ENCODE measurements at places on chromosomes 11 and 22.
A peak's percentile ranks its signal among the peaks of the same experiment; 100 is the strongest.

GRCh38 chr11:97722065-97722464 is 1298.7 kb upstream of the CNTN5 start:
- H3K4me3 ChIP-seq, result no peak overlapping the region
- no peaks in the 10 kb centered on the region for H3K27me3 ChIP-seq
- H3K27ac ChIP-seq, result no peak overlapping the region
- peaks cover 4% of the 10 kb centered on the region for H3K36me3 ChIP-seq
- no peaks in the 10 kb centered on the region for H3K4me1 ChIP-seq

DNA sequence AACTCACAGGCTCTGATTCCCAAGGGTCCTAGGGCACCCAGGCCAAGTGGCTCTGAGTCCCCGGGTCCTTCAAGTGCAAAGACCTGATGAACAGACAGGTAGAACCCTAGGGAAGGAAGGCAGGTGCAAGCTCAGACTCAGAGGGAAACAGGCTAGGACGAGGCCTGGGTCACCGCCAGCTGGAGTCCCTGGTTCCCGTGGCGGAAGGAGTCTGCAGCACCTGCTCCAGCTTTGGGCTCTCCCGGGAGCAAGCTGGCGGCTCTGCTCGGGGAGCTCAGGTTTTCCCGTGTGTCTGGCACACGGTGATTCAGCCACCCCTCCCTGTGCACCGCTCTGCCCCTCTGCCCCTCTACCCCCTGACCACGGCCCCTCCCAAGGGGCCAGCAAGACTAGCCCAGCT is 59.8 kb downstream of the WNT7B start:
- no peak overlapping the region for H3K27ac ChIP-seq
- H3K27me3 ChIP-seq, result peaks cover 25% of the 10 kb centered on the region
- H3K36me3 ChIP-seq, result no peaks in the 10 kb centered on the region
- no peak overlapping the region for H3K4me3 ChIP-seq
- no peaks in the 10 kb centered on the region for H3K4me1 ChIP-seq

DNA sequence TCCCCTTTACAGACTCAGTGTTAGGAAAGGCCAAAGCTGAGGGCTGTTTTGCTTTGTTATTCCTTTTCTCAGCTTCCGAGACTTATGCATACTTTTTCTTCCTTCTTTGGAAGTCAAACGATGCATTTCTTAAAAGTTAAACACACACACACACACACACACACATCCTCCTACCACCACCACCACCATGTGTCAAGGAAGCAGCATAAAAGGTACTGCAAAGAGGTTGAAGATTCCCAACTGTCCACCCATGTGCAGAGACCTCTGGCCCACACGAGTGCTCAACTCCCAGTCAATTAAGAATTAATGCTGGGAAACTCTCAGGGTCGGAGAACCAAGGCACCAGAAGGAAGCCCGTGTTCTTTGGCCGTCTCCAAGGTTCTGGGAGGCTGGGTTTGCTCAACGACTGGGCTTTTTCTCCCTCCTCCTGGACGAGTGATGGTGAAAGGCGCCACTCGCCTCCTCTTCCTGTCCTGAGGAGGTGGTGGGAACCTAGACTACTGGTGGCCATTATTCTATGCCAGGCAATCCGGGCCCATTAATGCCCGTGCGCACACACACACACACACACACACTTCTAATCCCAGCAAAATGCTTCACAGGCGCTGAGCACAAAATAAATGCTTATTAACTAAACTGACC is 15.1 kb downstream of the MN1 start:
- no peak overlapping the region for H3K27ac ChIP-seq
- H3K36me3 ChIP-seq, result no peaks in the 10 kb centered on the region
- H3K4me3 ChIP-seq, result no peak overlapping the region
- peaks cover 54% of the 10 kb centered on the region for H3K27me3 ChIP-seq
- DNase-seq, result no peak
- H3K4me1 ChIP-seq, result no peaks in the 10 kb centered on the region

DNA sequence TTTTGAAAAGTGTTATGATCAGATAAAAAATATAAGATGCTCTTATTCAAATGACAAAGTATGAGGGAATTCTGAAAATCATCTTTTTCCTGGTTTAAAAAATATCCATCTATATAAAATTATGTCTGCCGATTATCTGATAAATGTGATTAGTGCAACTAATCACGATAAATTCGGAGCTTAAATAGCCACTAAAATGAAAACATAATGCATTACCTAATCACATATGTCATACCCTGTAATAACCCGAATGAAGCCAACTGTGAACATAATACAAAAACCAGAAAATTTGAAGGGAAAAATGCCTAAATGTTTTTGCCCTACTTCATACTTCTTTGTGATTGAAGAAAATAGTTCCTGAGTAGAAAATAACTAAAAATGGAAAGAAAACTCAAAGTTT is 808.4 kb upstream of the LUZP2 start:
- no peak overlapping the region for H3K4me3 ChIP-seq
- no peaks in the 10 kb centered on the region for H3K27me3 ChIP-seq
- DNase-seq, result no peak
- no peaks in the 10 kb centered on the region for H3K4me1 ChIP-seq
- no peaks in the 10 kb centered on the region for H3K36me3 ChIP-seq

- H3K36me3 ChIP-seq, result no peaks in the 10 kb centered on the region
Measured at GRCh38 chr11:68373815-68374501, 61.6 kb downstream of the LRP5 start.

- DNase-seq, result no peak
- H3K4me3 ChIP-seq, result no peak overlapping the region
Measured at GRCh38 chr22:31915586-31915985, 28.7 kb upstream of the YWHAH start.

- H3K27ac ChIP-seq, result no peak overlapping the region
- H3K4me3 ChIP-seq, result no peak overlapping the region
- H3K27me3 ChIP-seq, result peaks cover 7% of the 10 kb centered on the region
- H3K36me3 ChIP-seq, result no peaks in the 10 kb centered on the region
- H3K4me1 ChIP-seq, result no peaks in the 10 kb centered on the region
- DNase-seq, result no peak
Measured at GRCh38 chr22:42408810-42409529, 23.2 kb downstream of the NFAM1 start.

DNA sequence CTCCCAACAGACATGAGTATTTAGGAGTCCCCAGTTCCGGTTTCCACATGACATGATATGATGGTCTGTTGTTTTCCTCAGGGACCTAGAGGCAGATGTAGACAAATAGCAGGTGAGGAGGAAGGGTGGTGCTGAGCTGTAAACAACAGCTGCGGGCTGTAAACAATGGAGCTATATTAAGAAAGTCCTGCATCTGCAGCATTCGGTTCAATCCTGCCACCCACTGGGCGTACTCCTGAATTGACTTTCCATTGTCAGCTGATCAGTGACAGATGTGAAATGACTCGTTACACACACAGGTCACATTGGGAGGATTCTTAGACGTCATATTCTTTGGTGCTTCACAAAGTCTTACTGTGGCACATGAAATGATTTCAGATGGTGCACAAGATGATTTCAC is 26.8 kb upstream of the RAG1 start:
- no peak overlapping the region for H3K27ac ChIP-seq
- H3K4me3 ChIP-seq, result no peak overlapping the region
- no peak for DNase-seq
- H3K27me3 ChIP-seq, result peaks cover 55% of the 10 kb centered on the region
- H3K36me3 ChIP-seq, result no peaks in the 10 kb centered on the region

DNA sequence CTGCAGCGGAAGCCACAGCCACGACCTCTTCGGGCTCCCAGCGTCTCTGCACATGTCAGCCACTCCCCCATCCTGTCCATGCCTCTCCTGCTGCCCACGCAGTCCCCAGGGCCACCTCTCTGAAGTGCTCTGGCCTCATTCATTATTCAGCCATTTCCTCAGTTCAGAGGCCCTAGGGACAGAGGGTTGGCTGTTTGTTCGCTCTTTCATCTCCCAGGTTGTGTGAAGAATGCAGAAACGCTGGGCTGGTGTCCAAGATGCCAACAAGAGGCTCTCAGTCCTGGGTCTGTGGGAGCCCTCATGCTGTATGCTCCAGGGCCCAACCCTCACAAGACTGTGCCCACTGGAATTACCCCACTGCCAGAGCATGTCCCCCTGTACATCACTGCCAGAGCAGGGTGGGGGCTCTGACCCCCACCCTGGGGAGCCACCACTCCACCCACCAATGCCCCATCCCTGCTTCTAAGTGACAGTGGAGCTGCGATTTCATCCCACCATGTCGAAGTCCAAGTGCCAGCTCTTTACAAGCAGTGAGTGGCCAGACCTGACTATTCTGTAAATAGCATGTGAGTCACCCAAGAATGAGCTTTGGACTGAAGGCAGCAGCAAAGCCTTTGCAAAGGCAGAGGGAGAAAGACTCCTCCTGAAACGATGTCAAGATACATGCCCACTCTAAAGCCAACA is 209.6 kb downstream of the BUD13 start:
- H3K36me3 ChIP-seq, result no peaks in the 10 kb centered on the region
- H3K27ac ChIP-seq, result no peak overlapping the region
- no peaks in the 10 kb centered on the region for H3K4me1 ChIP-seq
- DNase-seq, result no peak
- no peak overlapping the region for H3K4me3 ChIP-seq

DNA sequence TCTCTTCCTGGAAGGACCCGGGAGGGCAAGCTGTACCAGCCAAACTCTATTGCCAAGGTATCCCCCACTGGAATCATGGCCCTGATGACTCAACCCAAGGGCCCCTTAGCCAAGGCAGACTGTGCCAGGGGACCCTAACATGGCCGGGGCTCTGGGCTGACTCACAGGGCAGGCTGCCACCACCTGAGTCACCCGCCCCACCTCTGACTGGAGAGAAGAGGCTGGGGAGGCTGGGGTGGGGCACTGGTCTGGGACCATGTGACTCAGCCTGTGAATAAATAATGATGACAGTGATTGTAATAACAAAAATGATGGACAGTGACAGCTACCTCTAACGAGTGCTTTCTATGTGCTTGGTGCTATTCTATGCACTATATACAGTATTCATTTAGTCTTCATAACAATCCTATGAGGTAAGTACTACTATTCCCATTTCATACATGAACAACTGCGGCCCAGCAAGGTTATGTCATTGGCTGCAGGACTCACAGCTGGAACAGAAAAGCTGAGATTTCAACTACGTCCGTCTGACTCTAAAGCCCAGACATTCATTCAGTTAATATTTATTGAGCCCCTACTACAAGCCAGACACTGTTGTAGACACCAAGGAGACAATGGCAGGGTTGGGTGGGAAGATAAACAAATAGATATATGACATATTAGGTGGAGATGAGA is 84.2 kb downstream of the FBXO7 start:
- H3K4me1 ChIP-seq, result no peaks in the 10 kb centered on the region
- H3K27me3 ChIP-seq, result peaks cover 53% of the 10 kb centered on the region
- no peaks in the 10 kb centered on the region for H3K36me3 ChIP-seq
- DNase-seq, result no peak
- no peak overlapping the region for H3K27ac ChIP-seq

DNA sequence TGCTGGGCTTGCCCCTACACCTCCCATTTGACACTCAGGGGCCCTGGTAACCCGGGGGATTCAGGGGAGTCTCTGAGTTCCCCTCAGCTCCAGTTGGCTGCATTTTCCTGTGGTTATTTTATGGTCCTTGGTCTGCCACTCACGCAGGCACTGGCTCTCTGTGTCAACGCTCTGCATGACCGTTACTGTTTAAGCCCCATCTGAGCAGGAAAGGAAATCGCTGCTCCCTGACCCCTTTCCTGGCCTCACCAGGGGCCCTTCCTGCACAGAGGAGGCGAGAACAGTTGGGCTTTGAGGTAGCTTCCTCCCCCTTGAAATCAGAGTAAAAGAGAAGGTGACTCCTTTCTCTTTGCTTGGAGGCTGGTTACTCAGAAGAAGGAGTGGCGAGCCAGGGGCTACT is 2.4 kb downstream of the C1QTNF4 start:
- H3K27ac ChIP-seq, result no peak overlapping the region
- no peak overlapping the region for H3K4me3 ChIP-seq
- H3K4me1 ChIP-seq, result no peaks in the 10 kb centered on the region
- no peak for DNase-seq
- H3K36me3 ChIP-seq, result peaks cover 6% of the 10 kb centered on the region

GRCh38 chr11:69298267-69299022 is 4.5 kb downstream of the MYEOV start:
- DNase-seq, result no peak
- peak overlapping the region; percentile 87 for H3K27ac ChIP-seq
- H3K27me3 ChIP-seq, result no peaks in the 10 kb centered on the region

- H3K27me3 ChIP-seq, result no peaks in the 10 kb centered on the region
- no peak overlapping the region for H3K27ac ChIP-seq
- DNase-seq, result no peak
- H3K36me3 ChIP-seq, result no peaks in the 10 kb centered on the region
Measured at GRCh38 chr11:40291741-40292140, 1167.7 kb downstream of the LRRC4C start.

GRCh38 chr11:114291842-114292680 is 4.1 kb upstream of the NNMT start:
- H3K36me3 ChIP-seq, result no peaks in the 10 kb centered on the region
- H3K27me3 ChIP-seq, result peaks cover 47% of the 10 kb centered on the region
- no peak overlapping the region for H3K27ac ChIP-seq
- H3K4me3 ChIP-seq, result no peak overlapping the region

GRCh38 chr11:71332046-71332445 is 79.7 kb upstream of the SHANK2 start:
- peaks cover 10% of the 10 kb centered on the region for H3K27me3 ChIP-seq
- no peaks in the 10 kb centered on the region for H3K4me1 ChIP-seq
- no peak for DNase-seq
- no peak overlapping the region for H3K4me3 ChIP-seq

DNA sequence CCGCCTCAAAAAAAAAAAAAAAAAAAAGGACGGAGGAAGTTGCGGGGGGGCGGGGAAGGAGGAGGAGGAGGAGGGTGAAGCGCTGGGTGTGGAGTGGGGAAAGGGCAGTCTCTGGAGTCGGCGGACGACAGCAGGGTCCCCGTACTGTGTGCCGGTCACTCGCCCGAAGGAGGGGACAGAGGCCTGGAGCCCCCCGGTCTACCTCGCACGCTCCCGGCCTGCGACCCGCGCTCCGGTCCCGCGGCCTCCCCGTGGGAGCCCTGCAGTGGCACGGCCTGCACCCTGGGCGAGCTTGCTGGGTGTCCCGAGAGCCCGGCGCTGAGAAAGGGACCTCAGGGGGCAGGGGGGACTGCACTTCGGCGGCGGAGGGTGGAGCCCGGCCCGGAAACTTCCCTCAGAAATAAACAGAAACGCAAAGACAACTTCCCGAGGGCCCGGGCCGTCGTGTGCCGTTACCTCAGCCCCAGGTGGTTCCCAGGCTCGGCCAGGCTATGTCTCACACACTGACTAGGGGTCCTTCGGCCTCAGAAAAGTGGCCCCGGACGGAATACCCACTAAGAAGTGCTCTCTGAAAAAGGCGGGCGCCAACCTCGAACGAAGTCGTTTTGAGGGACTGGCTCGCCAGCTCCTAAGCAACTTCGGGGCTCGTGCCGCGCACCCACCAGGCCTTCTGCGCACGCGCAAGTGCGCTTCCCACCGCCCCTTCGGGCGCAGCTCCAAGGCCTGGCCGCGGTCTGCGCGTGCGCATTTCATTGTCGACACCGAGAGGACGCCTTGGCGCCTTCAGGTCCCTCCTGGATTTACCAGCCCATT is at the start of gene MAJIN:
Gene MAJIN, minus strand, starts transcription at position 688 of the 813 bp plus-strand sequence. CDS start 12,703 bp downstream, outside the sequence.
- peak within 1 kb of the TSS; percentile 42 for H3K4me3 ChIP-seq
- H3K36me3 ChIP-seq, result peaks cover 3% of the 10 kb centered on the region
- peak; percentile 52 for DNase-seq
- H3K27me3 ChIP-seq, result no peaks in the 10 kb centered on the region
- no peaks in the 10 kb centered on the region for H3K4me1 ChIP-seq

Data from central memory CD8-positive, alpha-beta T cell (primary cell).